Sigmoid colon (tissue), 7 donors: ENCODE measurements at places on chromosomes 2 and 18. TPM values are rescaled to one million over a fixed set of nuclear protein-coding genes. Genes with fewer than 3 reads are reported as not detected.
A peak's percentile ranks its signal among the peaks of the same experiment; 100 is the strongest.

- H3K27me3 ChIP-seq = no peaks in the 10 kb centered on the region
- no peak overlapping the region for H3K4me3 ChIP-seq
- no peaks in the 10 kb centered on the region for H3K36me3 ChIP-seq
- H3K4me1 ChIP-seq = peaks cover 65% of the 10 kb centered on the region
- peak overlapping the region; percentile 80 for H3K27ac ChIP-seq
Measured at GRCh38 chr2:37767959-37768925, 96.8 kb upstream of the CDC42EP3 start.

DNA sequence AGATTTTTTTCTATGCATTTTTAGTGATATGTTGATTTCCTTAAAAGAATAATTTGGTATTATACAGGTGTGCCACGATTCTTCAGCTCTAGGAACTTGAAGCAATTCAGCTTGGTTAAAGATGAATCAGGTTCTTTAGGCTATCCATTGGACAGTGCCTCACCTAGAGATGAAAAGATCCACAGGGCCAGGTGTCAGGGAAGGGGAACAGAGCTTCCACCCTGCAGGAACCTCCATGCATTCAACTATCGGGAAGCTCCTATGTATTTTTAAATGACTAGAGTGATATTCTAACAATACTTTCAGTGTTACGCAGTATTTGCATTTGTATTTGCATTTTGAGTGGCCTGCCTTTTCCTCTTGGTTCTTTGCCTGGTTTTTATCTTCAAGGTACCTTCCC lies 40.2 kb downstream of the PKP4 start:
- H3K4me3 ChIP-seq = no peak overlapping the region
- DNase-seq = no peak
- H3K4me1 ChIP-seq = peaks cover 24% of the 10 kb centered on the region
- no peaks in the 10 kb centered on the region for H3K27me3 ChIP-seq

DNA sequence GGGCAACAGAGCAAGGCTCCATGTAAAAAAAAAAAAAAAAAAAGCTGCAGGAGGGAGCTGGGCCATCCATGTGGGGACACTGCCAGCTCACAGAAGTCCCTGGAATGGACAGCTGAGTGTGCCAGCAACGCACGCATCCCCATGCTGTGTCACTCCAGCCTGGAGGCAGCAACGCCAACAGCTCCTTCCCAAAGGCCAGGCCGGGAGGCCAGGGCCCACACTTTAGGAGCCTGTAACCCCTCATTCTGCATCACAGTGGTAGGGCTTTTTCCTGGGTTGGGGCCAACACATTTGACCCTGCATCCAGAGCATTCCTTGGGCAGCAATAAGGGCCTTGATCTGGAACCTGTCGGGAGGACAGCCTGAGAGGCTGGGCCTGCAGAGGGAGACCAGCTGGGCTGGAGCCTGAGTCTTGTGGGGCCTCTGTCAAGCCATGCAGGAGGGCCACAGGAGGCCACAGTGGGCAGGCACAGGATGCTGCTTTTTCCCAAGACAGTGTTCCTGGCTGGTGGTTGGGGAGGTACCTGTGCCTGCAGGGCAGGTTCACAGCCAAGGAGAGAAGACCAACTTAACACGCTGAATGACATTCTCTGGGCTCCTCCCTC lies 16.8 kb upstream of the KCNK3 start:
- no peaks in the 10 kb centered on the region for H3K27me3 ChIP-seq
- H3K27ac ChIP-seq = no peak overlapping the region
- peak; percentile 61 for DNase-seq
- H3K4me1 ChIP-seq = peaks cover 8% of the 10 kb centered on the region

The MERTK gene
- 28.1 TPM for total RNA-seq

The AMER3 gene
- total RNA-seq = 1.4 TPM

The DIS3L2 gene
- total RNA-seq = 37.9 TPM

The SLC9A4 gene
- total RNA-seq = not detected
